Articular chondrocyte of knee joint (primary cell): ENCODE measurements at places on chromosomes 3 and 15. TPM values are rescaled to one million over a fixed set of nuclear protein-coding genes. Genes with fewer than 3 reads are reported as not detected.

PRKCI gene
- total RNA-seq, result 54.6 and 65.1 TPM in 2 replicates

FBXO40 gene
- total RNA-seq, result not detected in 2 replicates

CATSPER2 gene
- 1.5 and 1.8 TPM in 2 replicates for total RNA-seq

DUOX1 gene
- total RNA-seq, result under 0.01 and 0.13 TPM in 2 replicates

EBLN2 gene
- total RNA-seq, result 6.7 and 6.8 TPM in 2 replicates

NLGN1 gene
- 28.4 and 33.8 TPM in 2 replicates for total RNA-seq

SCG5 gene
- total RNA-seq, result 2.1 and 5.3 TPM in 2 replicates

RAD51 gene
- total RNA-seq, result 2.4 and 4.8 TPM in 2 replicates

ROBO2 gene
- total RNA-seq, result under 0.01 and 1.1 TPM in 2 replicates

H1-8 gene
- not detected in 2 replicates for total RNA-seq

MOBP gene
- not detected in 2 replicates for total RNA-seq

RBPMS2 gene
- 0.97 and 2.1 TPM in 2 replicates for total RNA-seq

RUVBL1 gene
- total RNA-seq, result 31.7 and 35.0 TPM in 2 replicates

AHSG gene
- total RNA-seq, result 0.11 TPM in 1 of 2 replicates, not detected in the other

TGM5 gene
- total RNA-seq, result 0.22 and 0.78 TPM in 2 replicates

AGTR1 gene
- 0.43 and 1.0 TPM in 2 replicates for total RNA-seq

CCR8 gene
- not detected in 2 replicates for total RNA-seq

IL17RE gene
- 1.1 and 1.4 TPM in 2 replicates for total RNA-seq

PCSK6 gene
- total RNA-seq, result 0.13 and 0.43 TPM in 2 replicates

P2RY14 gene
- not detected in 2 replicates for total RNA-seq

SLC24A5 gene
- total RNA-seq, result not detected in 2 replicates
